Hindlimb muscle (tissue), 1 donor: ENCODE measurements at places on chromosomes 3 and 15.

- no peak for DNase-seq
Measured at GRCh38 chr15:78561490-78561889, 3.8 kb upstream of the CHRNA5 start.

DNA sequence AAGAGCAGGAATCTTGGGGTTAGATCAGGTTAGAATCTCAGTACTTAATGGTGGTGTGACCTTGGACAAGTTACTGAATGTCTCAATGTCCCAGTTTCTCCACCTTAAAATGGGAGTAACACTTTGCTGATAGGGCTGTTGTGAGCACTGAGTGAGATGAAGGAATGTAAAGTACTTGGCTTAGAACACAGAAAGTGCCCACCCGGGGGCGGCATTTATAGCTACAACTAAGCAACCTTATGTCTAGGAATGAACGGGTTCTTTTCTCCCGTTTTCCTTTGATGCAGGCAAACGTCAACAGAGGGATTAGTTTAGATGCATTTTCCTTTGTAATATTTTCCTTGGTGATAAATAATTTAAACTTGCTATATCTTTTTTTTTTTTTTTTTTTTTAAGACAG, 176.6 kb downstream of the USP13 start:
- no peak for DNase-seq

DNA sequence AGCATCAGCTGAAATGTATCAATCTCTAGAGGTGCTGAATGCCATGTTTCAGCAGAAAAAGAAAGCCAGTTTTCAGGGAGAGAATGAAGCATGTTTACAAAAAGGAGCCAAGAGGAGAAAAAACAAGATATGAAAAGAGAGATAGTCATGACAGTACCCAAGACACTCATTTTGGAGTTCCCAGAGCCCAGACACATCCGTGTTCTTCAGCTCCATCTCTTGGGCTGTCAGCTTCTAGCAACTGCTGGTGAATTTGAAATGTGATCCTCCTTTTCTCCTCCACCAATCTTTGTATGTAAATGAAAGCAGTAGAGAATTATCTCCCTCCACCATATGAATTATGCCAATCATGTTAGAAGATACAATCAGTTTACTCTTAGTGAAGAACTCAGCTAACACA, 93.0 kb upstream of the SLC25A36 start:
- DNase-seq, result no peak

DNA sequence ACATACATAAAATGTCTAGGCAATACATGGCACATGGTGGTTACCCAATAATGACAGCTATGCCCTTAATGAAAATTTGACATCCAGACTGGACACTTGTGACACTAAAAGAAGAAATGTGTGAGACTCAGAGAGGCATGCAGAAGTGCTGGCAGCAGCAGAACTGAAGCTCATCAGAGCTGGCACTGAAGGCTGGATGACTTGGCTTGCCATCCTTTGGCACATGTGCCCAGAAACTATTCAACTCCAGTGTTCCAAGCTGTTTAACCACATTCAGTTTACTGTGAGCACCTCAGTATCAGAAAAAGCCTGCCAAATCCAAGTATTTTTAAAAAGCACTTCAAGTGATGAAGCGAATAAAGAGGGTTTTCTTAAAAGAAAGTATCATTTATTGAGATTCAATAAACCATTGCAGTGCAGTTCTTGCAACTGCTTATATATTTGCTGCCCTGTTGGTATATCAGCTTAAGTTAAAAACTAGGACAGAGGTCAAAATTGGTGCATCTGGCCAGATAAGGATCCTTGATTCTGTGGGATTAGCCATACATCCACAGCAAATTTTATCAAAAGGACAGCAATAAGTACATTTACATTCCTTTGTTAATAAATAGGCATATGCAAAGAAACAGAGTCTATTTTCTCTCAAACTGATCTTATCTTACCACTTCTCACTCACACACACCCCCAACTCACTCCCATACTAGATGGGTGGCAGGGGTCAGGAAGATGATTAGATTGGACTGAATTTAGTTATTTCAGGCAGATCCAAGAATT, 15.8 kb downstream of the IGSF11 start:
- DNase-seq, result no peak

DNA sequence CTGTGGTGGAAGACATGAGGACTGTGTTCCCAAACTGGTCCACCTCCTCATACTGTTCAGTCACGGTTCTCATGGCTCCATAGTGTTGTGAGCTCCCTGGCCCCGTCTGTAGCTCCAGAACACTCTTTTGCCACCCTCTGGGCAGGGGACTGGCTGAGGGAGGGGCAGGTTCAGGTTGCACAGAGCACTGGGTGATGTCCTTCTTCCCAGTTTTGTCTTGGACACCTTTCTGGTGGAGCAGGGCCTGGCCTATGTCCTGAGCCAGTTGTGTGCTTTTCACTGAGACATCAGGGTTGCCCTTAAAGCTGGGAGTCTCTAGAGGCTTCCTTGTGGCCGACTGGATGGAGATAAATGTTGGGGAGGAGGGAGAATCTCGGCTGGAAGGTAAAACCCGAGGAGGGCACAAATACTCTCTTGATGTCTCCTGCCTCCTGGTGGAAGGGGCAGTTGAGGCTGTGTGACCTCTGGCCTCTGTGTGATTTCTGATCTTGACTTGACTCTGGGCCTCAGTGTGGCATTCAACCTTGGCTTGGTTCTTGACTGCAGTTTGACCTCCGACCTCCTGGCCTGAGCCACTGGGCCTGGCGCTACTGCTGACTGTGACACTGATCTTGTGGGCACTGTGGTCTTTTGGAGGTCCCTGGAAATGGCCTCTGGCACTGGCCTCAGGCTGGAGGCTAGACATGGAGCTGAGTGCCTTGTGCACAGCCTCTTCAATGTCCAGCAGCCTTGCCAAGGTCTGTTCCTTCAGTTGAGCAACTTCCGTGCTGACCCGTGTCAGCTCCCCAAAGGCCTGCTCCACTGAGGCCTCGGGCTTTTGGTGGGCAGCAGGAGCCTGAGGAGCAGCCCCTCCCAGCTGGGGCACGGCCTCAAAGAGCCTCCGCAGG, 8.1 kb downstream of the XIRP1 start:
- no peak for DNase-seq

GRCh38 chr3:103083848-103084631, 649.2 kb downstream of the ZPLD1 start:
- no peak for DNase-seq
